A375 (cell line): ENCODE measurements at places on chromosomes 2 and 18. TPM values are rescaled to one million over a fixed set of nuclear protein-coding genes. Genes with fewer than 3 reads are reported as not detected.

Gene CMPK2
- 4.9 and 5.5 TPM in 2 replicates for total RNA-seq

Gene CXCR1
- total RNA-seq, result not detected in 2 replicates

Gene HNRNPLL
- total RNA-seq, result 29.3 and 33.6 TPM in 2 replicates

Gene ABCB11
- total RNA-seq, result not detected in 2 replicates

Gene FEV
- total RNA-seq, result not detected in 2 replicates

Gene PDE1A
- total RNA-seq, result 0.11 TPM in 1 of 2 replicates, not detected in the other

Gene APOB
- total RNA-seq, result not detected in 2 replicates

Gene FSHR
- not detected in 2 replicates for total RNA-seq

Gene SELENOI
- total RNA-seq, result 23.8 and 30.5 TPM in 2 replicates

Gene PPP3R1
- 11.0 and 11.6 TPM in 2 replicates for total RNA-seq

Gene C1QL2
- not detected in 2 replicates for total RNA-seq

Gene LCLAT1
- 11.5 and 12.5 TPM in 2 replicates for total RNA-seq

Gene SULT1C4
- total RNA-seq, result not detected in 2 replicates

Gene ICA1L
- 5.9 and 8.3 TPM in 2 replicates for total RNA-seq

Gene SATB2
- total RNA-seq, result 7.9 and 9.3 TPM in 2 replicates

Gene HOXD13
- 5.3 and 7.1 TPM in 2 replicates for total RNA-seq
